ENCODE measurements at places on chromosomes 6 and 20. TPM values are rescaled to one million over a fixed set of nuclear protein-coding genes. Genes with fewer than 3 reads are reported as not detected.

Gene INSM1
- total RNA-seq: not detected

Gene ENPP3
- total RNA-seq: 2.3 TPM

Gene ZFP57
- not detected for total RNA-seq

Gene C20orf202
- total RNA-seq: not detected

Gene RTN4IP1
- total RNA-seq: 9.9 TPM

Gene SALL4
- total RNA-seq: 0.41 TPM

Gene HLA-DRB5
- total RNA-seq: 0.31 TPM

Data from tongue (tissue), 3 donors.